GM20000 (cell line): ENCODE measurements at places on chromosomes 1 and 21.

- DNase-seq, result no peak
Measured at GRCh38 chr1:63073309-63074306, 248.8 kb upstream of the FOXD3 start.

- no peak for DNase-seq
Measured at GRCh38 chr21:39347537-39347936, 1.4 kb downstream of the HMGN1 start.

- DNase-seq, result no peak
Measured at GRCh38 chr1:204697893-204698292, 12.4 kb upstream of the LRRN2 start.

DNA sequence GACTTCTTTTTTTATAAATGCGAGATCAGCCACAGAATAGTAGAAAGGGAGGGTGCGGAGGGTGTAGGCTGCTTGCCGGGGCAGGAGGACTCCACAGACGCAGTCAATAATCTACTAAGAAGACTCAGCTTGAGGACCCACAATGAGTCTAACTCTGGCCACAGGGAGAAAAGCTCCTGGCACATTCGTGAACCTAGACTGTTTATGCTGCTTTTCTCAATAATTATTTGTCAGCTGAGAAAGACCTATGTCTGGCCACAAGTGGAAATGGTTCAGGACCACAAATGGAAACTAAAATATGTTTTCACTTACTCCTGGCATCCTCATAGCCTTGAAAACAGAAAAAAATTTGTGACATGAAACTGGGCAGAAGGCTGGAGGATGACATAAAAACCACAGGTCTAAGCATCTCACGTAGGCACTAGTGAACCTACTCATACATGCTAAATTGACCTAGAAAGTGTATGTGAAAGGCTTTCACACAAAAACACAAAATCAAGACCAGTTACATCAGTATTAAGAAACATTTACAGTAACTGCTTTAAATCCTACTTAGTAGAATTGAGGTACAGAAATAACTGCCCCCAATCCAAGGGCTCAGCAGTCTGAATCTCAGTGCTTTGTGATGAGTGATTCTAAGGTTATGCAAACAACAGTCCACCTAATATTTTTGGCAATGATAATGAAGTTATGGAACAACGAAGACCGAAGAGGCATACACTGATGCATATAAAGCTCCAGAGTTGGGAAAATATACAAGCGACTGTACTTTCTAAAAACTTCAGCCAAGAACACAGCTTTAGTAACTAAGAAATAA is 159.5 kb downstream of the SLC45A1 start:
- DNase-seq, result no peak

DNA sequence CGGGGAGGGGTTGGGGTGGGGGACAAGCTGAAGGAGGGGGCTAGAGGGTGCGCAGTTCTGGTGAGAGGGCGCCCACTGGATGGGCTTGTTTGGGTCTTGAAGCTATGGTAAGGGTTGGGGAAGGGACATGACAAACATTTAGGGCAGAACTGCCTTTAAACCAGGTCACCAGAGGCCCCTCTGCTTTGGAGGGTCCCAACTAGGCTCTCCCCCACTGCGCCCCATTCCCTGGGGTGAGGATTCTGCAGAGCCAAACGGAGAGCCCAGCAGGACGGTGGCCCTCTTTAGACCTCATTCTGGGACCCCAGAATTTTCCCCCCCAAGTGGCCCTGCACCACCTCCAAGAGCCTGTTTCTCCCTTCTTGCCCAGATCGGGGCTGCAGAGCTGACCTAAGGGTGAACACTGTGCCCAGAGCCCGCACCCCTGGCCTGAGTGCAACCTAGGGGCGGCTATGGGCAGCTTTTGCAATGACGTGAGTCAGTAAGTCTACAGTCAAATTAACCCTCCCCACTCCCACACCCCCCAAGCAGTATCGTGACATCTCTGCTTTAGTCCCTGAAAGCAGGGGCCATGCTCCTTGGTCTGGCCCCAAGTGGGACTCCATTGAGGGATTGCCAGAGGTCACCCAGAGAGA is 593.8 kb downstream of the MATN1 start:
- DNase-seq, result no peak

DNA sequence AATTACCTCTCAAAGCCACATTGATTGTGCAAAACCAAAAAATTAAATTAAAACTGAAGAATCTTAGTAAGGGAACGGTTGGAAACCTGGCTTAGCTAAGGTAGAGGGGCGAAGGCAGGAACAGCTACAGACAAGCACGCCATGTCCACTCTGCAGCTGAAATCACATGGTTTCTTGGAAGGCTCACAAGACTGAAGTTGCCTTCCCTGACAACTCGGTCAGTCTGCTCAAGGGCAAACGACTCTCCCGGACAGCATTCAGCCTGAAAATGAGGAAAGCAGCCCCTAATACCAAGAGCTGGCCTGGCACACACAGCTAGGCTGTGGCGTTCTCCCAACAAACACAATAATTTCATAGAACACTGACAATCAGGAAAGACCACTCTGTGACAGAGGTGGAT is 22.7 kb upstream of the BECN2 start:
- DNase-seq, result no peak
